Breast epithelium (tissue), 4 donors: ENCODE measurements at places on chromosomes 7 and 10. TPM values are rescaled to one million over a fixed set of nuclear protein-coding genes. Genes with fewer than 3 reads are reported as not detected.

GRCh38 chr7:39720586-39720985, 97.2 kb downstream of the RALA start:
- DNase-seq, result no peak

DNA sequence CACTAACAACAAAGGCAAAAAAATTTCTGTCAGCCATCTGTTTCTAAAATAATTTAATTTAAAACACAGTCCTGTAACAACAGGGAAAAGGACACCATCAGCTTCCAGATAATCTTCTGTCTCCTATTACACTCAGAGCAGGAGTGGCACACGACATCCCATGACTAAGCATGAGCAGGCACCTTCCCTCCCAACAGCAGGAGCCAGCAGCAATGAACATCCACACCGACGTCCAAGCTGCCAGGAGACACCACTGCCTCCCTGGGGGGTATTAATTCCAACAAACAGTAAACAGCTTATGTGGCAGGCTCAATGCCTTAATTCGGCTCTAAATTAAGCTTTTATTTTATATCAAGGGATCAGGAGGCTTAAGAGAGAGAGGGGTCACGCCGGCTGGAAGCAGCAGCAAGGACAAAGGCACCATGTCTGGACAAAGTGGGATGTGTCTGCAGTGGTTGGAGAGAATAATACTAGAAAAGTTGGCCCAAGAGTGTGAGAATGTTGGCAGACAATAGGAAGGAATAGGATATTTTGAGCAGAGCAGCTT, 45.7 kb downstream of the KIAA1549 start:
- DNase-seq, result no peak

DNA sequence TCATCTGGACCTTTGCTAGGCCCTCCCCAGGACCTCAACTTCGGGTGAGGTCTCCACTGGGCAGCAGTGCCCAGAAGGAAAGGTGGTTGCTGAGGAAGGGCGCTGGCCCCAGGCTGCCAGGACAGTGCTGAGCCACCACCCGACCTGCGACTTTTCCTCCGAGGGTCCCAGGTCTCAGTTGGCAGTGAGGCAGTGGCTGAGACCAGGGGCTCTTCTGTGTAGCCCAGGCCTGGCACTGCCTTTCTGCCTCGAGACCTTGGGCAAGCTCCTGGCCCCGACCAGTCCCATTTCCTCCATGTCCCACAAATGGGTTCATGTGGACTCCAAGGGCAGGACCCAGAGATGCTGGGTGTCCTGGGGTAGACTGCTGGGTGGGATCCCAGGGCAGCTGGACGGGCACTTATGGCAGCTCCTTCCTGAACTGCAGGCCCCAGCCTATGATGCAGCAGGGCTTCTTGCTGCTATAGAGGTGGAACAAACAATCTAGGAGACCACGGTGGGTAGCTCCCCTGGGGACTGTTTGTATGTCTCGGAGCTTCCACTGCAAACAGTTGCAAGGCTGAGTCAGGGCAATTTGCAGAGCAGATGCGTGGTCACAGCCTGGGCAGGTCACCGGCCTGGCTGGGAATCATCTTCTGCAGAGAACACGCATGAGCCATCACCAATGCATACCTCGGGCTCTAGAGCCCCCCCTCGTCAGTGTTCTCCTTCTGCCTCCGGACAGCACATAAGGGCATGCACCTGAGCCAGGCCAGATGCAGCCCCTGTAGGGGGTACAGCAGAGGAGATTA, 17.9 kb upstream of the LRRC18 start:
- DNase-seq, result no peak

GRCh38 chr7:44460325-44460724, 30.1 kb downstream of the NUDCD3 start:
- no peak for DNase-seq

NKX2-3 gene
- not detected for total RNA-seq

GRCh38 chr7:6547400-6547799, 3.9 kb downstream of the GRID2IP start:
- no peak for DNase-seq

- DNase-seq, result no peak
Observed at GRCh38 chr10:81838950-81839349, 36.0 kb upstream of the NRG3 start.

DNA sequence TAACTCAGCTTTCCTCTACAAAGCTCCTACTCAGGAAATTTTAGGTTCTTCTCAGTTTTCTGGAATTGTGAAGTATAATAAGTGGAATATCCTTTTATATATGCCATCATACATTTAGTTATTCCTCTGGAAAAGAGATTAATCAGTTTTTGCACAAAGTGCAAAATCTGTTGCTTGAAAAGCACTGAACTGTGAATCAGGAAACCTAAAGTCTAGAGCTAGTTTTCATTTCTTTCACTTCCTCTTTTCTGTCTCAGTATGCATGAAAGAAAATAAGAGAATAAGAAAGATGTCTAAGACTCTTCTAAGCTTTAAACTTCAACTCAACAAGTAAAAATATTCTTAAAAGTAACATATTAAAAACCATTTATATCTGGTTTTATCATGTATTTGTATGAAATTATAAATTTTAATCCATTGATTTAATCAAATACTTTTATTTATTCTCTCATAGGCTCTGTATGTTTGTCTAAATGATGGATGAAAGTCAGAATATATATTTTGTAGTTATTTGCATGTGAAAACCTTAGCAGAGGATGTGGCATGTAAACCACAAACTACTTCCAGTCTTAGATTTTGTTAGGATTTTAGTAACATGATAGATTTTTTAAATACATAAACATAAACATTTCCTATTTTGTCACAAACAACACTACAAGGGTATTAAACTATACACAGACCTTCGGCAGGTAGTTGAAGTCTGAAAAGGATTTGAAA, 1073.0 kb downstream of the XPNPEP1 start:
- DNase-seq, result no peak

- no peak for DNase-seq
Observed at GRCh38 chr10:126911301-126911700, 6.1 kb downstream of the DOCK1 start.

- DNase-seq, result no peak
Observed at GRCh38 chr10:12048547-12048946, 5.9 kb upstream of the UPF2 start.

GRCh38 chr10:1378473-1378872, 322.3 kb downstream of the WDR37 start:
- no peak for DNase-seq

TDRD1 gene
- total RNA-seq, result 0.33 TPM

PRRT4 gene
- total RNA-seq, result 3.8 TPM

MUC3A gene
- 0.16 TPM for total RNA-seq

- no peak for DNase-seq
Observed at GRCh38 chr10:120403109-120403508, 53.9 kb upstream of the PLPP4 start.

BMPER gene
- total RNA-seq, result 1.6 TPM

DNAH11 gene
- 0.32 TPM for total RNA-seq

GRCh38 chr10:119104654-119105015, 722 bp downstream of the DENND10 start:
- no peak for DNase-seq

GRCh38 chr7:84948634-84949033, 238.2 kb downstream of the SEMA3D start:
- no peak for DNase-seq

DNA sequence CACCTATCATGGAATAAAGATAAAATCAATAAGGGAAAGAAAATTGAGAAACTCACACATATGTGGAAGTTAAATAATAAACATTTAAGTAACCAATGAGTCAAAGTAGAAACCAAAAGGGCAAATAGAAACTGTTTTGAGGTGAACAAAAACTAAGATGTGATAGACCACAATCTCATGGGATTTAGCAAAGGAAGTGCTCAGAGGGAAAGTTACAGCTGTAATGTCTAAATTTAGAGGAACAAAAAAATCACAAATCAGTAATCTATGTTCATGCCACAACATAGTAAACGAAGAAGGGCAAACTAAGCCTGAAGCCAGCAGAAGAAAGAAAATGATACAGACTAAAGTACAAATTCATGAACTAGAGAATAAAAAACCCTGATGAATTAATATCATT, 16.3 kb downstream of the CYP3A4 start:
- DNase-seq, result no peak

HTR5A gene
- not detected for total RNA-seq

GRCh38 chr7:108736221-108736891, 166.7 kb downstream of the DNAJB9 start:
- DNase-seq, result no peak

DNA sequence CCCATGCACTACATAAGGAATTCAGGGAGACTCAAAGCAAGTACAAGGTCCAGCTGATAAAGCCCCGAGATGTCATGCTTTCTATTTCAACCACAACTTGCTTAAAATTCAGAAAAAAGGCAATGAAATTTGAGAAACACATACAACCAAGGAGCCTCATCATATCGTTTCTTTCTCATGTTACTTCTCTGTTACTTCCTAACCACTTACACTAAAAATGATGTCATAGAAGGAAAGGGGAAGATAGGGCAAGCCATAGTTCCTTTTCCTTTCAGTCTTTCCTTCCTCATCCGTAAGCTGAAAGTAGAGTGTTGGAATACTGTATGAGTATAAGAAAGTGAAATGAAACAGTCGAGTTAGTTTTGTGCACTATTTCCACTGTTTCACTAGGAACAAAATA, 27.9 kb upstream of the CDK14 start:
- no peak for DNase-seq

GRCh38 chr10:59838085-59838789, 68.1 kb downstream of the CCDC6 start:
- no peak for DNase-seq

- DNase-seq, result no peak
Observed at GRCh38 chr7:129094501-129094900, 39.6 kb upstream of the TNPO3 start.
